ENCODE measurements at places on chromosomes 2 and 18. TPM values are rescaled to one million over a fixed set of nuclear protein-coding genes. Genes with fewer than 3 reads are reported as not detected.

DNA sequence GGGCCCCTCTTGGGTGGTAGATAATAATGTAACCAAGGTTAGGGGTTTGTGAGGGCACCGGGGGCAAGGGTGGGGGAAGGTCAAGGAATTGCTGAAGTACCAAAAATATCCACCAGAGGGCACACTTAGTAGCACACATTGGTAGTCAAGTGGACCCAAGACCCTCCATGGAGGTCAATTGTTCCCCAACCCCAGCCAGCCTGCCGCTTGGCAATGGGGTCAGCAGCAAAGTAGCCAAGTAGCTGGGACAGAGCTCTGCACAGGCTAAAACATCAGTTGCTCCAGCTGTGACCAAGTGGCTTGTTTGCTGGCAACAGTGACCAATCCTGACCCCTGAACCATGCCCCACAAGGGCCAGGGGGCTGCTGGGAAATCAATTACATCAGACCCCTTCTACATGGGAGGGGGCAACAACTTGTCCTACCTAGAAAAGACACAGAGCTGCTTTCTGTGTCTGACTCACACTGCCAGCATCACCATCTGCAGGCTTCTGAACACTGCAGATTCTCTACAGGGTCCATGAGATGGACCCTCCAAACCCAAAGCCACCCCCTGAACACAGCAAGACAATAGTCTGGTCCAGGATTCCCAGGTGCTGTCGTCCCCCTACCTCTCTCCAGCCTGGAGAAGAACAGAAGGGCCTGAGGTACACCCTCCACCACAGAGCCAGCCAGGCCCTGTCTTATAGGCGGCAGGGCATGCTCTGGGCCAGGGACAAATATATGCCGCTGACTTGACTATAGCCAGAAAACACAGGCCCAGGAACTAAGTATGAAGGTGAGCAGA is 76.0 kb downstream of the EMX1 start:
- no peak overlapping the region for H3K27ac ChIP-seq
- no peaks in the 10 kb centered on the region for H3K4me1 ChIP-seq
- no peak overlapping the region for H3K4me3 ChIP-seq
- no peaks in the 10 kb centered on the region for H3K27me3 ChIP-seq
- no peaks in the 10 kb centered on the region for H3K36me3 ChIP-seq

- no peak for DNase-seq
- H3K36me3 ChIP-seq: no peaks in the 10 kb centered on the region
- H3K27me3 ChIP-seq: no peaks in the 10 kb centered on the region
- H3K27ac ChIP-seq: peak overlapping the region; percentile 78
- H3K4me1 ChIP-seq: peaks cover 40% of the 10 kb centered on the region
Observed at GRCh38 chr2:85909005-85909404, 20.2 kb upstream of the ST3GAL5 start.

Gene VSNL1
- total RNA-seq: not detected

- DNase-seq: no peak
- H3K4me3 ChIP-seq: no peak overlapping the region
- H3K27me3 ChIP-seq: no peaks in the 10 kb centered on the region
- no peak overlapping the region for H3K27ac ChIP-seq
Observed at GRCh38 chr2:70707706-70708105, 60.3 kb downstream of the ADD2 start.

Gene CDCA7
- 41.1 TPM for total RNA-seq

DNA sequence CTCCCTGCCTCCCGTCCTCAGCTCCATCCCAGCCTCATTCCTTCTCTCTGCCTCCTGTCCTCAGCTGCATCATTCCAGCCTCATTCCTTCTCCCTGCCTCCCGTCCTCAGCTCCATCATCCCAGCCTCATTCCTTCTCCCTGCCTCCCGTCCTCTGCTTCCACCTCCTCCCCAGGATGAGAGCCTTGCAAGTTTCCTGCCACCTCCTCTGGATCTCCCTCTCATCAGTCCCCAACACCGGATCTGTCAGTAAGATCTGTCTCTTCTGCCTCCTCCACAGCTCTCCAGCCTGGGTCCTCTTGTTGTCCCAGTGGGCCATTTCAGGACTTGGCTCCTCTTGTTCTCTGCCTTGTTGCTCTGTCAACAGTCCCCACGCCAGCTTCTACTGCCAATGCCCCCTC is 130.9 kb downstream of the NDUFA10 start:
- no peak overlapping the region for H3K4me3 ChIP-seq
- no peak overlapping the region for H3K27ac ChIP-seq
- H3K4me1 ChIP-seq: no peaks in the 10 kb centered on the region
- H3K27me3 ChIP-seq: no peaks in the 10 kb centered on the region

GRCh38 chr2:239425631-239426030 is 24.8 kb upstream of the HDAC4 start:
- H3K27ac ChIP-seq: no peak overlapping the region
- no peaks in the 10 kb centered on the region for H3K4me1 ChIP-seq
- H3K4me3 ChIP-seq: no peak overlapping the region
- peaks cover 9% of the 10 kb centered on the region for H3K27me3 ChIP-seq
- DNase-seq: no peak

Gene RUFY4
- total RNA-seq: not detected

DNA sequence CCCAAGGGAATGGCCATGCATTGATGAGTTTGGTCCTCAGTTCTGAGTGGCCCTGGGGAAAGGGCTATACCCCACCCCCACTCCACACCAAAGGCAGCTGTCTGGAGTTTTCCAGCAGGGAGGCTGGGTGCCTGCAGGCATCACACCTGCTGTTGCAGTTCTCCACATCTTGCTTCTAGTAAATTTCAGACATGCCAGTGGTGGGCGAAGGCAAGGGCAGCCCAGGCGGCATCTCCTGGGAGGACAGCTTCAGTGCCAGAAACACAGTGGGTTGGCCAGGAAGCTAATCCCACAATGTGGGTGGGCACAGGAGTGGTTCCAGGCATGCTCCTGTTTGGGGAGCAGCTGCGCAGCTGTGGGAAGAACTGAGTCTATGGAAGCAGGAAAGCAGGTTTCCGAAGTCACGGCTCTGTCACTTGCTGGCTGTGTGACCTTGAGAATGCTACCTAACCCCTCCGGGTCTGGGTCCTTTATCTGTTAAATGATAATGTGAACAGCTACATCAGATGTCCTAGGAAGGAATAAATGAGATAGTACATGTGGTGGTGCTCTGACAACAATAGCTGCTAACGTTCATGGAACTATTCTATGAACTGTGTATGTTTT is 84.6 kb upstream of the SPTBN1 start:
- H3K4me1 ChIP-seq: no peaks in the 10 kb centered on the region
- no peak overlapping the region for H3K27ac ChIP-seq
- H3K27me3 ChIP-seq: no peaks in the 10 kb centered on the region
- no peak overlapping the region for H3K4me3 ChIP-seq
- no peaks in the 10 kb centered on the region for H3K36me3 ChIP-seq
- no peak for DNase-seq

DNA sequence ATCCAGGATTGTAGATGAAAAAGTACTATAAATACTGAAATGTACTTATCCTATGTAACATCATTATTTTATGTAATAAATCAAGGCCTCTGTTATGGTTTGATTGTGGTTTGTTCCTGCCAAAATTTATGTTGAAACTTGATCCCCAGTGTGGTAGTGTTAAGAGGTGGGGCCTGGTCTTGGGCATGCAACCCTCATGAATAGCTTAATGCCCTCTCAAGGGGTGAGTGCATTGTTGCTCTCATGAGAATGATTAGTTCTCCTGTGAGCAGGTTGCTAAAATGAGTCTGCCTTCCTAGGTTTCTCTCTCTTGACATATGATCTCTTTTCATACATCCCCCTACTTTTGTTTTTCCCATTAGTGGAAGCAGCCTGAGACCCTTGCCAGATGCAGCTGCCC is 915.4 kb downstream of the TSN start:
- DNase-seq: no peak
- no peaks in the 10 kb centered on the region for H3K36me3 ChIP-seq
- no peaks in the 10 kb centered on the region for H3K4me1 ChIP-seq
- no peak overlapping the region for H3K27ac ChIP-seq

Gene HOXD13
- not detected for total RNA-seq

GRCh38 chr2:74884118-74884762 is 50.3 kb downstream of the HK2 start:
- H3K27ac ChIP-seq: no peak overlapping the region
- peaks cover 95% of the 10 kb centered on the region for H3K36me3 ChIP-seq
- H3K4me1 ChIP-seq: no peaks in the 10 kb centered on the region
- H3K27me3 ChIP-seq: no peaks in the 10 kb centered on the region

Gene ABCG8
- total RNA-seq: not detected

Gene SH2D6
- not detected for total RNA-seq

DNA sequence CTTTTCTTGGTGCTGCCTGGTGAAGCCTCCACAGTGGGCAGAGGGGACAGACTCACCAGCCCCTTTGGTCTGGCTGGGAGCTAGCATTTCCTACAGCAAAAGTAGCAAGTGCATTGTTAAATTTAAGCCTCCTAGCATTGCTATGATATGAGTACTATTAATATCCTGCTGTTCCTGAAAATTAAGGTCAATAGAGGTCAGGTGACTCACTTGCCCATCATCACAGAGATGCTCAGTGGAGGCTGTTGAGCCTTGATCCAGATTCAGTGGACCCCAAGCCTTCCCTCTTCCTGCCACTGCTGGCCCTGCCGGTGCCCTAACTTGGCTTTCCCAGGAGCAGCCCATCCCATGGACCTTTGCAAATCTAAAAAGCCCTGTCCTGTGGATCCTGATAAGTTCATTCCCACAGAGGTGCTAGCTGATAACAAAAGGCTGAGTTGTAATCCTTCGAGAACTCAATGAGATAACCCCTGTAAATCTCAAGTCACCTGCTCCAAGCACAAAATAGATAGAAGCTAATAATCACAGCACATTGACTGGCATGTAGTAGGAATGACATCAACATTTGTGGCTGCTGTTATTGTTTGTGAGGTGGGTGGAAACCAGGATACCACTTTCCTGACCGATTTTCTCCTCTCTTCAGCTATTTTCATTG is 84.4 kb downstream of the THNSL2 start:
- H3K4me3 ChIP-seq: no peak overlapping the region
- DNase-seq: no peak
- H3K4me1 ChIP-seq: no peaks in the 10 kb centered on the region
- no peak overlapping the region for H3K27ac ChIP-seq
- no peaks in the 10 kb centered on the region for H3K36me3 ChIP-seq

GRCh38 chr18:57220480-57220879 is 73.6 kb downstream of the BOD1L2 start:
- H3K4me1 ChIP-seq: no peaks in the 10 kb centered on the region
- H3K36me3 ChIP-seq: no peaks in the 10 kb centered on the region
- H3K4me3 ChIP-seq: no peak overlapping the region
- DNase-seq: no peak
- H3K27me3 ChIP-seq: no peaks in the 10 kb centered on the region

- no peaks in the 10 kb centered on the region for H3K4me1 ChIP-seq
- no peak overlapping the region for H3K27ac ChIP-seq
- DNase-seq: no peak
- no peak overlapping the region for H3K4me3 ChIP-seq
- H3K27me3 ChIP-seq: no peaks in the 10 kb centered on the region
- no peaks in the 10 kb centered on the region for H3K36me3 ChIP-seq
Observed at GRCh38 chr2:135257383-135258090, 205.4 kb downstream of the RAB3GAP1 start.

DNA sequence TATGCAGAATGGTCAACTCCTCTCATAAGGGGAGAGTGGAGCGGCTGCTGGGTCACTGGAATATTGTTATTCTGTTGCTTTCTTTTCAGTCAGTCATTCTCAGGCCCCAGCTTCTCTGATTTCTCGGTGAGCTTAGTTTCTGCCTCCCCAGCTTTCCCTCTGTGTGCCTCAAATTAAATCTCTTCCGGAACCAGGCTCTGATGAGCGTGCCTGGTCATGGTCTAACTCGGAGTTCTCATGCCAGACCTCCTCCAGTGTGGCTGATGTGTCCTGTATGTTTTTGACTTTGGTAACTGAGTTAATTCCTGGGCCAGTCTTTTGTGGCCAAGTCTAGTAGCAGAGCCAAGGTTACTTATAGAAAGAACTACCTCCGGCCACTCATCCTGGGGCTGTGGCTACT is 4.9 kb upstream of the STK11IP start:
- no peaks in the 10 kb centered on the region for H3K36me3 ChIP-seq
- no peak for DNase-seq
- no peak overlapping the region for H3K4me3 ChIP-seq
- no peak overlapping the region for H3K27ac ChIP-seq
- H3K27me3 ChIP-seq: no peaks in the 10 kb centered on the region
- H3K4me1 ChIP-seq: peaks cover 10% of the 10 kb centered on the region
